A549 treated with Mapracorat at 1 μM for 4 hours (cell line): ENCODE measurements at places on chromosomes 3 and 15. TPM values are rescaled to one million over a fixed set of nuclear protein-coding genes. Genes with fewer than 3 reads are reported as not detected.

Gene KAT2B
- 5.4 to 9.0 TPM (median 5.7 TPM) in 5 replicates for total RNA-seq

Gene KLF15
- total RNA-seq = 0.42 to 0.56 TPM (median 0.43 TPM) in 5 replicates

Gene NOX5
- total RNA-seq = 0.21 to 0.43 TPM (median 0.30 TPM) in 5 replicates

Gene GOLGA8H
- total RNA-seq = 1.9 to 3.7 TPM (median 2.6 TPM) in 5 replicates

Gene PHLDB2
- total RNA-seq = 14.3 to 21.9 TPM (median 20.7 TPM) in 5 replicates
